ENCODE measurements at places on chromosomes 12 and 14. TPM values are rescaled to one million over a fixed set of nuclear protein-coding genes. Genes with fewer than 3 reads are reported as not detected.
A peak's percentile ranks its signal among the peaks of the same experiment; 100 is the strongest.

KRT6B gene
- total RNA-seq = not detected

IFT81 gene
- 2.3 TPM for total RNA-seq

ARF3 gene
- 55.3 TPM for total RNA-seq

TAS2R46 gene
- total RNA-seq = 0.71 TPM

GRCh38 chr12:121789233-121789781 is 4.2 kb downstream of the RHOF start:
- peak; percentile 56 for DNase-seq

- no peak for DNase-seq
Observed at GRCh38 chr12:48292040-48292439, 58.7 kb downstream of the ZNF641 start.

GRCh38 chr14:76138758-76139723 is 12.7 kb upstream of the GPATCH2L start:
- no peak for DNase-seq

GRCh38 chr12:132471011-132471857 is 18.7 kb upstream of the FBRSL1 start:
- DNase-seq = no peak

GRCh38 chr12:2291947-2292346 is 239.2 kb downstream of the CACNA1C start:
- no peak for DNase-seq

All from naive thymus-derived CD8-positive, alpha-beta T cell (primary cell).